Progenitor cell of endocrine pancreas (in vitro differentiated cells): ENCODE measurements at places on chromosomes 6 and 20. TPM values are rescaled to one million over a fixed set of nuclear protein-coding genes. Genes with fewer than 3 reads are reported as not detected.

DNA sequence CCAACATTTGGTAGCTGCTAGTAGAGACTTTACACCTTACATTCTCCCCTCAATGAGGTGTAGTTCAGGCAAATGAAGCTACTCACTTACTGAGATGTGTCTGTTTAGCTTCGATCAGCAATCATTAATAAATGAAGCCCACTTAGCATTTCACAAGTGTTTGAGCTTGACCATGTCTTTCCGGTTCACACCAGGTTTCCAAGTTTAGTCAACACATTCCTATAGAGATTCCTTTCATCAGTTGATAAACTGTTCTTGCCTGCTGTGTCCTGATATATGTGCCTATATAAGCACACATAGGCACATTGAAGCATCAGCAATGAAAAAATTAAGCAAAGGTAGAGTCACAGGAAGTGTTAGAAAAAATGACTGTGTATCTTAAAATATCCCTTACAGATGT, 150.0 kb downstream of the BTBD3 start:
- peak overlapping the region; percentile 16 for H3K27ac ChIP-seq
- H3K27me3 ChIP-seq: no peaks in the 10 kb centered on the region
- peaks cover 7% of the 10 kb centered on the region for H3K4me1 ChIP-seq
- H3K36me3 ChIP-seq: no peaks in the 10 kb centered on the region
- DNase-seq: no peak

Gene SLC9A8
- total RNA-seq: 9.9 and 11.4 TPM in 2 replicates

- peaks cover under 1% of the 10 kb centered on the region for H3K27me3 ChIP-seq
- peaks cover 22% of the 10 kb centered on the region for H3K4me1 ChIP-seq
- no peak for DNase-seq
- peak overlapping the region; percentile 96 for H3K27ac ChIP-seq
- H3K4me3 ChIP-seq: peak overlapping the region; percentile 92
Observed at GRCh38 chr6:13327691-13328075, 654 bp downstream of the TBC1D7 start.

DNA sequence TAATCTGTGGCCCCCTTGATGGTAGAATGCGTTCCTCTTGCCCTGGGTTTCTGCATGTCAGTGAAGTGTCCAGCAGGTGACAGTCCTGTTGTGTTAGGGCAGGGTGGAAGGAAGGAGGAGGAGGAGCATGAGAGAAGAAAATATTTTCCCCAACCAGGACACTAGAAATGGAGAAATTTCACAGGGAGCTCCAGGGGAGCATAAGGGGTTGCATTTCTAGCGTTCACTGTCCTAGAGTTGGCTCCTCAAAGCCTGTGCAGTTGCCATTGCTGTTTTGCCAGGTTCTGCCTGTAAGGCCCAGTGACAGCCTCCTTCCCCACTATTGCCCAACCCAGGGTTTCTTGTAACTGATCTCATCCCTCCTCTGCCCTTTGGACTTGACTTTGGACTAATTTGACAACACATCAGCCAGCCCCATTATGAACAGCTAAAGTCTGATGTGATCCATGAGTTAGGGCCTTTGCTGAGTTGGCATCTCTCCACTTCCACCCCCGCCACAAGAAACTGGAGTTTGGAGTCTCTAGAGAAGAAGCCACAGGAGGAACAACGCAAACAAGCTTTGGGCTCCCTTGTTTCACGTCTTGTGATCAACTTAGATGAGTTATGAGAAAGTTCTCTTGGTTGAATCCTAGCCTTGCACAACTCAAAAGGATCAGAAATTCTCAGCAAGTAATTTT, 14.0 kb upstream of the FAM50B start:
- DNase-seq: no peak
- no peak overlapping the region for H3K4me3 ChIP-seq
- H3K27me3 ChIP-seq: no peaks in the 10 kb centered on the region
- H3K36me3 ChIP-seq: no peaks in the 10 kb centered on the region
- H3K4me1 ChIP-seq: peaks cover 2% of the 10 kb centered on the region

DNA sequence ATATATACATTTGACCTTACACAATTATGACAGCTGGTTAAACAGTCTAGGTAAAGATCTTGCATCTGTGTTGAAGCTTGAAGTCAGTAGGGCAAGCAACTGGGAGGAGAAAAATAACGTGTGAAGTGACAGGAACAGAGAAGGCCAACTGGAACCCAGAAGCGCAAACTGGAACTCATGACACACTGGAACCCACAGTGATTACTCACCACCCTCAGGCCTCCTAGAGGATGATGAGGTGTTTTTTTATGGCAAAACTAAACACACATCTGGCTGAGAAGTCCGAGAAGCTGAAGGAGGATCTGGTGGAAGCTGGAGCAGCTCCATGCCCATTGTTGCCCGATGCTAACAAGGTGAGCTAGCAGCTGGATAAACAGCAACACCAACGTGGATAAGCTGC, 108.1 kb downstream of the TMEM200A start:
- H3K27ac ChIP-seq: no peak overlapping the region
- no peak overlapping the region for H3K4me3 ChIP-seq
- no peaks in the 10 kb centered on the region for H3K27me3 ChIP-seq
- no peaks in the 10 kb centered on the region for H3K4me1 ChIP-seq
- DNase-seq: no peak

Gene POU5F1
- 0.49 and 1.6 TPM in 2 replicates for total RNA-seq
